ENCODE measurements at places on chromosomes 6 and 20.

DNA sequence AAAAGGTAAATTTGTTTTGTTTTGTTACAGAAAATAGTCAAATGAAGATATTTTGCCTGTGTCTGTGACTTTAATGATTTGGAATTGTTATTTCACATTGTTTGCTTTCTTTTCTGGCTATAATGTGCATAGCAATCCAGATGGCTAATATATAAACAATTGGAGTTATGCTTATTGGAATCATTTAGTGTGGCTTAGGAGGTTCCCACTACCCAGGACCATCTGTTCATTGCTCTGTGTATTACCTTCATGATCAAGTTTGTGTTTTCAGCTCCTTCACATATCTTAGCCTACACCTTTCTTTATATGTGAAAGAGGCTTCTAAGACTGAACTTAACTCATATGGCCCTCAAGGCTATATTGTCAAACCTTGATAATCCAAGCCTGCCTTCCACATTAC lies 232.9 kb downstream of the BCKDHB start:
- DNase-seq: no peak

- peak; percentile 5 for DNase-seq
These were observed at the start of gene SNAP91 for GRCh38 chr6:83708970-83709747. Gene SNAP91, minus strand, starts transcription at chr6:83709101. Its CDS starts 1,174 bp downstream, at chr6:83707927.

DNA sequence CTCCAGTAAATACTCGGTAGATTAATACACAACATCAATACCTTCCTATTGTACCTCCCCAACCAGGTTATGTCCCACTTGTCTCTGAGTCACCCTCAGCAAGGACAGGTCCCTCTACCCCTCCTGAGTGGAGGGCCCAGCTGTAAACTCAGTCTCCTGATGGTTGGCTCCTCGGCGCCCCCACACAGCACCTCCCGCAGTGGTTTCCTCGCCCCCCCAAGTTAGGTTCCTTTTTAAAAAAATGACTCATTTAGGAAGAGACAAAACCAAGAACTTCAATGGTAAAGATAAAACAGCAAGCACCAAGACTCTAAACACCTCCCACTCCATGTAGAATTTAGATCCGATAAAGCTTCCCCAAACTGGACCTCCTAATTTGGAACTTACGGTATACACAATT lies 83.5 kb downstream of the TRERF1 start:
- no peak for DNase-seq

DNA sequence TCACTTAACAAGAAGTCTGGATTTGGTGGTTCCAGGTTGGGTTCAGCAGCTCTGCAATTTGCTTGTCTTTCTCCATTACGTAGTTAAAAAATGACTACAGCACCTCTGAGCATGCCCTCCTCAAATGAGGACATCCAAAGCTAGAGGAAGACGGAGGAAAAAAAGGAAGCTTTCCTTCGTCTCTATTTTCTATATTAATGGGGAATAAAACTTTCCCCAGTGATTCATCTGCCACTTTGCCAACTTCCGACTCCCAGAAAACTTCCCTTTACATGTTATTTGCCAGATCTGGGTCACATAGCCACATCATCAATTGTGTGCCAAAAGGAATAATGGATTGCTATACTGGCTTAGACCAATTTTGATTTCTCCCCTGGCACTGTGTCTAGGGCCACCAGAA lies 69.5 kb downstream of the ZFAND3 start:
- DNase-seq: no peak

DNA sequence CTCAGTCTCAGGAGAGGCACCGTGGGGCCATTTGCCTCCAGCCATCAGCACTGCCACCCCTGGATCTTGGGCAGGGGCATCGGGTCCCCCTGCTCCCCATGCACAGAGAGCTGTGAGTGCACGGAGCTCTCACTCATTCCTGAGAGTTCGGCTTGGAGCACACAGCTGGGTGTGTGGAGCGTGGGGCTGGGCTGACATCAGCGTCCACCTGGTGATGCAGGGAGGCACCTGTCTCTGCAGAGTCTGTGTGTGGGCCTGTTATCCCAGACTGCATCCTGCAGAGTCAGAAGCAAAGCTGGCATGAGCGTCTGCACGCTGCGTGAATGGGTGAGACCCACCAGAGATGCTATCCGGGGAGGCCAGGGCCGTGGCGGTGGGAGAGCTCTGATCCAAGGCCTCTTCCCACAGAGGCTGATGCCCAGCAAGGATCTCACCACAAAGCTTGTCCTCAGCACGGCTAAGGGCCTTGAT lies 248.8 kb upstream of the AFDN start:
- no peak for DNase-seq

- peak; percentile 57 for DNase-seq
These were observed 13.0 kb upstream of the MRPS10 start for GRCh38 chr6:42230345-42231321.

- DNase-seq: peak; percentile 93
These were observed 8.5 kb downstream of the TPD52L2 start for GRCh38 chr20:63873477-63873971.

DNA sequence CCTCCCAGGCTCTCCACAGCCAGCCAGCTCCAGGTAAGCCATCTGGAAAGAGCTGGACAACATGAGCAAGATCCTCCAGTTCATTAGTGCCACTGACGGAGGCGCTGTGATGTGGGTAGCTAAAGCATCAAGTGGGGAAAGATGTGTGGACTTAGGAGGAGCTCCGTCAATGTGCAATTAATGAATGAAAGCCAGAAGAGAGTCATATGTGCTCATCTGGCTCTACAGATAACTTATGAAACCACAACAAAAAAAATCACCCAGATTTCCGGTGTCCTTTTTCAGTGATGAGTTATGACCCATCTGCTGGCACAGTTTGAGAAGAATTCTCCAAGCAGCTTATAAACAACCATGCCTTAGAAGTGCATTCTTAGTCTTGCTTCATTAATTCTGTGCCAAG lies 311.7 kb upstream of the PLCB4 start:
- peak; percentile 87 for DNase-seq

DNA sequence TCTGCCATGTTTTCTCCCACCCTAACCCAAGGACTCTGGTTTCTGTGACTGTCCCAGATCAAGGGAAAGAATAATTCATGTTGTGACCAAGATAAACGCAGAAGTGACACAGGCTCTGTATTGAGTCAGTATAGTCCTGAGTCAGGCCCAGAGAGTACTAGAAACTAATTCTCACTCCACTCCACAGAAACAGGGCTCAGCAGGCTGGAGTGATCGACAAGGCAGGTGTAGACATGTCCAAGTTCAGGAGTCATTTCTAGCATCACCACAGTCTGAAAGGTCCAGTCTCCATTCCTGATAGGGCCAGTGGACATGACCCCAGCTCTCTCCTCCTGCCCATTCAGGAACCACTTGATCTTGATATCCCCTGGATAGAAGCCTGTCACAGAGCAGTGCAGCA lies 2.7 kb downstream of the HLA-DOB start:
- no peak for DNase-seq

- peak; percentile 85 for DNase-seq
These were observed 265.3 kb downstream of the UST start for GRCh38 chr6:149012040-149012545.

DNA sequence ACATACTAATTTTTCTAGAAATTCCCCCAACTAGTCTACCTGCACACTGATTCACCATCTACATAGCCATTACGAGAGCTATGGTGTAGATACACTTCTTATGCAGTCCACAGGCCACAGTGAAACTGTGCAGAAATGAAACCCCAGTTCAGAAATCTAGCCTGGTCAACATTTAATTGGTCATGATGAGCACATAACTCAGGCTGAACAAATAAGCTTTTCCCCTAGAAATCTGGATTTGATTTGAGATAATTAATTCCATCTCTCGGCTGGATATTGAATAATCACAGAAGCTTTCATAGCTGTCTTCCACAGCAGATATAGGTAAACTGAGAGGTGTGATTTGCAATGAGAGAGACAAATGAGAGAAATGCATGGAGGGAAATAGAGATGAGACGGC lies 22.6 kb upstream of the TINAG start:
- DNase-seq: no peak

DNA sequence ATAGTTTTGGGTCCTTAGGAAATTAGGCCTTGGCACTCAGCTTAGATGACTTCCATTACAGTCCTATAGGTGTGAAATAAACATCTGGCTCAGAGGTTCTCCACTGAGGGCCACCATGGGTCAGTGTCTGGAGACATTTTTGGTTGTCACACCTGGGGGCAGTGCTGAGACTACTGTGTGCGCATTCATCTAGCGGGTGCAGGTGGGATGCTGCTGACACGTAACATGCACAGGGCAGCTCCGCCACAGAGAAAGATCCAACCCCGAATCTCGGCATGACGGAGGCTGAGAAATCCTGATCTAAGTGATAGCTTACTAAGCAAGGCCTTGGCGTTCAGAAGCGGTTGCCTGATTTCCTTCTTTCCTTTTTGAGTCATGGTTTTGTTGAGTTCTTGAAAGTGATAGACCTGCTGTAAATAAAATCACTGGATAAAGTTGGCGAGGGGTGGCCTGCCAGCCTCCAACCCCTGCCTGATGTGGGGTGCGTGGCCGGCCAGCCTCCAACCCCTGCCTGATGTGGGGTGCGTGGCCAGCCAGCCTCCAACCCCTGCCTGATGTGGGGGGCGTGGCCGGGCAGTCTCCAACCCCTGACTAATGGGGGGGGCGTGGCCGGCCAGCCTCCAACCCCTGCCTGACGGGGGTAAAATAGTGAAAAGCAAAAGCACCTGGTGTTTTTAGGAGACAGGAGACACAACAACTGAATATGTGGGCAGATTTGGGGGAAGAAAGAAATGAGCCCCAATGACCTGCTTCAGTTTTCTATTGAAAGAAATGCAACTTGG lies 158.1 kb downstream of the CDH26 start:
- DNase-seq: no peak

GRCh38 chr6:157093536-157093935 lies 229.8 kb downstream of the TMEM242 start:
- DNase-seq: no peak

GRCh38 chr6:28334286-28335039 lies 1.5 kb downstream of the ZSCAN31 start:
- DNase-seq: no peak

GRCh38 chr6:167452338-167453081 lies 127.6 kb downstream of the TTLL2 start:
- no peak for DNase-seq

- DNase-seq: no peak
These were observed 85.5 kb upstream of the HS3ST5 start for GRCh38 chr6:114428341-114428740.

DNA sequence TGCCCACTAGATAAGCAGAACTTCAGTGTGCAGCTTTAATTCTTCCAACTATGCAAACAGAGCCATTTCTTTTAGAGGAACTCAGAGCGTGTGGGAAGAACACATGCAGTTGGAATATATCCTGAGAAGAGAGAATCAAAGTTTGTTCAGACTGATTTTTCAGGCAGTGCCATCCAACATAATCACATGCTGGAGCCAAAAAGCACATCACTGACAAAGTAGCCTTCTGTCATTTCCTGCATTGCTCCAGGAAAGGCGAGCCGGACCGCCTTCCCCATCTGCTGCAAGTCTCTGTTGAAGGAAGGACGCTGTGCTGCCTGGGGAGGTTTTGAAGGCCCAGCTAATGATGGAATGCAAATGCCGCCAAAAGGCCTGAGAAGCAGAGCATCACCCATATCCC lies 98.4 kb downstream of the DOK5 start:
- no peak for DNase-seq

DNA sequence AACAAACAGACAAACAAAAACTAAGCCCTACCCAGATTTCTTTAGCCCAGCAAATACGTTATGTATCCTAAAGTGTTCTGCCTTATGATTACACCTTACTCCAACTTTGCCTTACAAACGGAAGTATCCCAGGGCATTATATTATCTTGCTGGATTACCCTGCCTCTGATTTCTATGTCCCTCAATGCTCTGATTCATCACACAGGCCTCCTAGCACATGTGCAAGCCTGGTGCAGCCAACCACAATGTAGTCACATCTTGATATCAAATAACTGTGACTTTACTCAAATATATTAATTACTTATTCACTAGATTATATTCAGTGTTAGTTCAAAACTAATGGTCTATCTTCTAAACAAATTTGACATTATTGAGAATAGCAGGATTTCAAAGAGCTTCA lies 598.6 kb downstream of the TBC1D32 start:
- peak; percentile 5 for DNase-seq

DNA sequence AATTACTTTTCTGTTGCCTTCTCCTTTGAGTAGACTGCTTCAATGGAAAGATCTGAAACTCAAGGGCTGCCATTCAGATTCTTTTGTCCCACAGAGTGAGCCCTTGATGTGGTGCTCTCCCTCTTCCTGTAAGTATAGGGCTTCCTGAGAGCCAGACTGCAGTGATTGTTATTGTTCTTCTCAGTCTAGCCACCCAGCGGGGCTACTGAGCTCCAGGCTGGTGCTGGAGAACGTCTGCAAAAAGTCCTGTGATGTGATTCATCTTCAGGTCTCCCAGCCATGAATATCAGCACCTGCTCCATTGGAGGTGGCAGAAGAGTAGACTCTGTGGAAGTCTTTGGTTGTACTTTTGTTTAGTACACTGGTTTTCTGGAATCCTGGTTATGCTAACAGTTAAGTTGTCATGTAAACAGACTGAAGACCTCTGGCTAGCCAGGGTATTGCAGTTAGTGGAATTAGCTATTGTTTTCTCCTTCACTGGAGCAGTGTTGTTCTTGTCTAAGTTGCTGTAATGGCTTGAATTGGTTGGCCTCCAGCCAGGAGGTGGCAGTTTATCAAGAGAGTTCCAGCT lies 240.9 kb downstream of the COL12A1 start:
- no peak for DNase-seq

GRCh38 chr6:127367023-127367375 lies 23.6 kb upstream of the ECHDC1 start:
- DNase-seq: peak; percentile 15

GRCh38 chr6:7106215-7106751 lies 1.5 kb upstream of the RREB1 start:
- peak; percentile 74 for DNase-seq

GRCh38 chr20:50561379-50562078 lies 51.3 kb downstream of the PTPN1 start:
- DNase-seq: peak; percentile 96

- peak; percentile 63 for DNase-seq
These were observed 29.7 kb downstream of the RPP40 start for GRCh38 chr6:4973982-4974745.

DNA sequence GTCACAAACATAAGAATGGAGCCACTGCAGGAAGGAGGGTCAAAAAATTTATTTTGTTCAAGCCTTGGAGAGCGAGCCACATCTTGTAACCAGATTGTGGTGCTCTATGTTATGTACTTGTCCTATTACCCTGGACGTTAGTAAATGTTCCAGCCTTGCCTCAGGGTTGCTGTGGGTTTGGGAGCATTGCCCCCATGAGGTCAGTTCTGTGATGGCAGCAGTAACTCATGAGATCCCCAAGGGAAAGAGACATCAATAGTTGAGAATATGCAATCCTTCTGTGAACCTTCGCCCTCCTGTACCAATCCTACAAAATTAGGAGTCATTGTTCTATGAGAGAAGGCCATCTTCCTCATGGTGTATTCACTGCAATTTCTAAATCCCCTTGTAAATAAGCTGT lies 16.4 kb upstream of the CFAP206 start:
- peak; percentile 50 for DNase-seq

DNA sequence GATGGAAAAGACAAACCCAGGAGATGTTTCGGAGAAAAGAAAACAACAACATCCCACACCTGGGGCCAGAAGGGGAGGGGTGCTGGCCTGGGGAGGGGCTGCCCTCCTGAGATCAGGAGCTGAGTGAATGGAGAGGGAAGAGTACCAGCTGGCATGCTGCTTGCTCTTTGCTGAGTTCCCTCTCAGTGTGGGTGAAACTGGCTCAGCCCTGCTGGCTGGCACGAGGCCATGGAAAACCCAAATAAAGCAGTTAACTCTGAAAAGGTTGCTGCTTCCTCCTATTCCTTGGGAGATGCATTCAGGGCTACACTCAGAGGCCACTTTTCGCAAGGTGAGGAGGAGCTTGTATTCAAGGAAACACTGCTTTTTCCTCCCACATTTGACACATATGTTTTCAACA lies 8.0 kb upstream of the KCNK16 start:
- DNase-seq: no peak
